ENCODE measurements at places on chromosomes 16 and 17.

DNA sequence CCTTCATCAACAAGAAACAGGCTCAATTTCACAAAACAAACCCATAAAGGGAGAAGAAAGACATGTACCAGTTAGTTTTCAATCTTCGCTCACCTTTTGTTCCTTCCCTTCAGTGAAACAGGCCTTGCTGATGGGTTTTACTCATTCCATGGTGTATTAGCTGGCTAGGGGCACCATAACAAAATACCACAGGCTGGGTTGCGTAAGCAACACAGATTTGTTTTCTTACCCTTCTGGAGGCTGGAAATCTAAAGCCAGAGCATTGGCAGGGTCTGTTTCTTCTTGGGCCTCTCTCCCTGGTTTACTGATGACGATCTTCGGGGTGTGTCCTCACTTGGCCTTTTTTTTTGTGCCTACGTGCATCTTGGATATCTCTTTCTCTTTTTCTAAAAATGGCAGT is 383.4 kb upstream of the RBFOX1 start:
- no peak for DNase-seq

- no peak for DNase-seq
These were observed 13.1 kb downstream of the TBC1D24 start for GRCh38 chr16:2487903-2488531.

- DNase-seq = no peak
These were observed 13.7 kb downstream of the KRABD2 start for GRCh38 chr17:8362651-8363332.

- DNase-seq = no peak
These were observed 19.9 kb upstream of the MRPS23 start for GRCh38 chr17:57869617-57870282.

DNA sequence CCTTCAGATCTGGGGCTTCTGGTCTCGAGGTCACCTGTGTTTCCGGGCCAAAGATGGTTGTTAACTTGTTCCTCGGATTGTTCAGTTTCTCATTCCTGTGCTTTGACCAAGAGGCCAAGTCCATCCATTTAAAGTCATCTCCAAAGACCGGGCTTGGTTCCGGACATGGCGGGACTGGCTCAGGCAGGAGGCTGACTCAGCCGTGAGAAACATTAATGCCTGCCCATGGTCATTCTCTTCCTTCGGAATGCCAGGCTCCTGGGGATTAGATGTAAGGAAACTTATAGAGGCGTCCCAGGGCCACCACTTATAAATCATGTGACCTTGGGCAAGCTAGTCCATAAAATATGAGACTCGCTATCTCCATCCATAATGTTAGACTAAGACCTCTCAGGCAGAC is 13.6 kb upstream of the NKD1 start:
- DNase-seq = no peak

DNA sequence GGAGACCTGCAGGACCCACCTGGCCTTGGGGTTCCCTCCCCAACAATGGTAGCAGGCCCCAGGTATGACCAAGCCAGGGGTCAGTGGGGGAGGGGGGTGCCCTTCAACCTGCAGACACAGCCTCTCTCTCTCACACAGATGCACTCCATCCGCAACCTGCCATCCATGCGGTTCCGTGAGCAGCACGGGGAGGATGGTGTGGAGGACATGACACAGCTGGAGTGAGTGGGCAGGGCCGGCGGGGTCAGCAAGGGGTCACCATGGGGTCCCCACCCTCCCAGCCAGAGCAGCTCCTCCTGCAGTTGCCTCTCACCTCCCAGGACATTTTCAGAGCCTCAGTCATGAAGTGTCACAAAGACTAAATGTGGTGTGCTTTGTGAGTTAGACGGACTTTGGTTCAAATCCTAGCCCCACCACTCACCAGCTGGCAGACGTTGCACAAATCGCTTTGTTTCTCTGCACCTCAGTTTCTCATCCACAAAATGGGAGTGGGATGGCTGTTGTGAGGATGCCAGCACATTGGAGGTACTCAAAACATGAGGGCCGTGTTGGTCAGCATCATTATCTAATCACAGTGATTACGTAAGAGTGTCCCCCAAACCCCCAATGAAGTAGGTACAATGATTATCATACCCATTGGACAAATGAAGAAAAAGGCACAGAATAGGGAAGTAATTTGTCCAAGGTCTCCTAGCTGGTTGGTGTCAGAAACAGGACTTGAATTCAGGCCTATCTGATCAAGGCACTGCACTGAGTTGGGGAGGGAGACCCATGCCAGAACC is 16.0 kb downstream of the MYO15A start:
- no peak for DNase-seq

DNA sequence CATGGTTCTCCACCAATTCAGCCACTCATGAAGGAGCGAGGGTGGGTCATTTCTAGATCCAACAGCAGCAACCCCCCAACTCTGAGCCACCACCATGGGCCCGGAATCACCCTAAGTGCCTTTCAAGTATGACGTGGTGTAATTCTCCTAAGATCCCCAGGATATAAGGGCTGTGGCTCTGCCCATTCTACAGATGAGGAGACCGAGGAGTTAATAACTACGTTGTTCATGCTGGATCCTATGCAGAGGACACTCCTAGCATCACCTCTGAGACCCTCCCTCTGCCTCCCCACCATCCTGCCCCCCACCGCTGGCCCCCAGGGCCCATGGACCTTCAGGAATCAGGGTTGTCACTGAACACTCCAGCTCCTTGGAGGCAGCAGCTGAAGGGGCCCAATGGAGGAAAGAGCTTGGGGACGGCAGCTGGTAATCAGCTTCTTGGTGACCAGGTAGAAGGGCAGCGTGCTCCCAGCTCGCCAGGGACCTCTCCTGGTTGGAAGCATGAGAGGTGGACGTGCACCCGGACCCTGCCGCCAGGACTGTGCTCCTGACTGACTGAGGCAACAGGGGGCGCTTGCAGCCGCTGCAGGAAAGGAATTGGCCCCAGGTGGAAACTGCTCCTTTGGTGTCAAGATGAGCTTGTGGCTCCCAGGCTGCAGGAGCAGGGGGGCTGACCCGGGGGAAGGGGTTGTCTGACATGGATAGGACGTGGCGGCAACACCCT is 28.2 kb upstream of the CACNG1 start:
- DNase-seq = no peak

DNA sequence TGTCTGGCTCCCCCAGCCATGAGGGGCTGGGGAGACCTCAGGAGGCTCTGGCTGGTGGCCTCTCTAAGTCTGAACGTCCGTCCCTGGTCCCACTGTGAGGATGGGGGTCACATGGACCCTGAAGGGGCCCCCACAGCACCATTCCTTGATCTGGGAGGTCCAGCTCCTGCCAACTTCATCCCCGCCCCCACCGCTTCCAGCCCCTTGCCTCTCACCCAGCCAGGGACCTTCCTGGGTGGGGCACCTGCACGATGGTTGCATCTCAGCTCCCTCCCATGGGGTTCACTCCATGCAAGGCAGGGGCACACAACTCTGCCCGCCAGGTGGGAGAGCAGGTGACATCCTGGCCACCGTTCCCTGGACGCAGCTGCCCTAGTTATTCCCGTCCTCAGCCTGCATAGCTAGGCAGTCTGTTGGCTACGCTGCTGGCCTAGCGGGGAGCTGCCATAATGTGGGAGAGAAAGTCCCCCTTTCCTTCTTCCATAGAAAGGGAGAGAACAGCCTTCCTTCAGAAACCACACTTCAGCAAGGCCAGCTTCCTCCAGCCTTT is 217.9 kb upstream of the RPL38 start:
- DNase-seq = no peak

- DNase-seq = no peak
These were observed 71.6 kb downstream of the MYO1D start for GRCh38 chr17:32805029-32805976.

- DNase-seq = no peak
These were observed 23.6 kb upstream of the TRAP1 start for GRCh38 chr16:3740934-3741333.

DNA sequence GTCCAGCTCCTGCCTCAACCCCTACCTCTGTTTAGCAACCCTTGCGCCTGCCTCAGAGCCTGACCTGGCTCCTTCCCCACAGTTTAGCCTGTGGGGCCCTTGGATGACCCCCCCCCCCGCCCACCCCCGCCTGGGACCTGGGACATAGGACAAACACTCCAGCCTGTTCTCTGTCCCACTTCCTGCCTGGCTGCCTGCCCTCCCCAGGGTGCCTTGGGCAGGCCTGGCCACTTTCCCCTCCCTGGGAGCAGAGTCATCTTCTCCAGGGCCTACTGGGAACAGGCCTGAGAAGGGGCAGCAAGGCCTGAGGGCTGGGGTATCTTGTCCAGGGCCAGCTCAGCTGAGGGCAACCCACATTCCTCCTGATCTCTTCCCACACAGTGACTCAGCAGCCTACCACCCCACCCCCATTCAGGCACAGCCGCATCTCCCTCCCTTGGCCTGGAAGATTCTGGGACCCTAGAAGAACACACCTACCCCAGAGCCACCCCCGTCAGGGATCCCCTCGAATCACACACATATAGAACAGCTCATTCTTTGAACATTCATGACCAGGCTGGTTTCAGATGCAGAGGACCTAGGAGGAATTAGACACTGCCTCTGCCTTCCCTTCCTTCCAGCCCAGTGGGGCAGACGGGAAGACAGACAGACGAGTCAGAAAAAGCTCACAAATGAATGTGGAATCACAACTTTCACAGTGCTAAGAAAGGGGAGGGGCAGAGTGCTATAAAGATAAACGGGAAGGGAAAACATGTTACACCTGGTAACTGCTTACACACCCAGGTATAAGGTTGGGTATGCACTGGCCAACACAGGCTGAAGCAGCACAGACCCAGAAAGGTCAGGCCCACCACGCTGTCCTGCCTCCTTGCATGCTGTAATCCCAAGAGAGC is 6.0 kb downstream of the FHOD1 start:
- DNase-seq = peak; percentile 85

DNA sequence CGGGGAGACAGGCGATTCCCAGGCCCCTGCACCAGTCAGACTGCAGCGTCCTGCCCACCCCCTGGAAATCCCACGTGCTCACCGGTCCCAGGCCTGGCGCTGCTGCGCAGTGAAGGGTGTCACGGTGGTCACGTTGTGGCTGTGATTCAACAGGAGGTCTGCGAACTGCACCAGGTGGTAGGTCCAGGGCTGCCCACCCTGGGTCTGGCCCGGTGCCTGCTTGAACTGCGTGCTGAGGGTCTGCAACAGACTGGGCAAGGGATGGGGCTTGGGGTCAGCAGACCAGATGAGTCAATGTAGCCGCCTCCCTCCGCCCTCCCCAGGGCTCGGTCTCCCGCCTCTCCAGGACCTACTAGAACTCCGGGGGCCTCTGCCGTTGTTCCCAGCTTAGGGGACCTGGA is 7.1 kb downstream of the MYBBP1A start:
- peak; percentile 18 for DNase-seq

GRCh38 chr17:69348429-69348828 is 21.5 kb upstream of the ABCA5 start:
- no peak for DNase-seq
